ENCODE measurements at places on chromosomes 3 and 15.

GRCh38 chr3:20104167-20104661, 64.0 kb downstream of the KAT2B start:
- DNase-seq: no peak

- DNase-seq: no peak
Observed at GRCh38 chr15:73048624-73049295, 3.5 kb upstream of the NEO1 start.

DNA sequence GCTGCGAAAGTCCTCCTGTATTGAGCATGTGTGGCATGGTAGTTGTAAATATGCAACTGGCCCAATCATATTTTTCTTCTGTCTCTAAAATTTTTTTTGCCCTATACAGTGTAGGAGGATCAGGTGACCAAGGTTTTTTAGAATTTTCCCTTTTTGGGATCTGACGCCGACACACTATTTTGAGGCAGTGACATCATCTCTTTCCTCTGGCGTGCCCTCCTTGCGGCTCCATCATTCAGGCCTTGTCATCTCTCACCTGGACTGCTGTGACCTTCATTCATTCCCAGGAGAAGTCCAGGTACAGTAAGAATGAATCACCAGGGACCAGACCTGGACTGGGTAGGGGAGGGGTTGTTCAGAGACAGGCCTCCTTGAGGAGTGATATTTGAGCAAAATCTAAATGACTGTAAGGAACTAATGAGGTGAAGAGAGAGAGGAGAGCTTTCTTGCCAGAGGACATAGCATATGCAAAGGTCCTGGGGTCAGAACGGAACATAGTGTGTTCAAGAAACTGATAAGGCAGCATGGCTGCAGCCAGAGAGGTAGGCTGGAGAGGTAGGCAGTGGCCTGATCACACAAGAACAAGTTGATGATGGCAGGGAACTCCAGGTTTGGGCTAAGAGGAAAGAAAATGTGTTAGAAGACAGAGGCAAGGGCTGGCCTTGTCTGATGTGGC, 38.7 kb downstream of the ARNT2 start:
- no peak for DNase-seq

DNA sequence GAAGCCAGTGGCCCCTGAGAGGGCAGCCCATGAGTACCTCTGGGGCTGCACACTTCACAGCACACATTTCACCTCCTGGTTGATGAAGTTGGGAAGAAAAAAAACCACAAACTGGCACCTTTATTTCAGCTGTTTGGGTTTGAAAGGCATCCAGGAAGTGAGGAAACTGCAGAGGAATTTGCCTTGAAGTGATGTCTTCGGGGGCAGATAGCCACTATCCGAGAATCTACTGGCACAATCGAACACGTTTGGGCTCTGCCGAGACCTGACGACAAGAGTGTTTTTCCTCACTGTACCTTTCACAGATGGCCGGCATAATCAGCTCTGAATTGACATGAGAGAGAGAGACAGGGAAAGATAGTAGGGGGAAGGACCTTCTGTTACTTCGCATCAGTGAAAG, 59.7 kb downstream of the LRIG1 start:
- no peak for DNase-seq

- DNase-seq: no peak
Observed at GRCh38 chr3:16743276-16743675, 138.1 kb upstream of the DAZL start.

DNA sequence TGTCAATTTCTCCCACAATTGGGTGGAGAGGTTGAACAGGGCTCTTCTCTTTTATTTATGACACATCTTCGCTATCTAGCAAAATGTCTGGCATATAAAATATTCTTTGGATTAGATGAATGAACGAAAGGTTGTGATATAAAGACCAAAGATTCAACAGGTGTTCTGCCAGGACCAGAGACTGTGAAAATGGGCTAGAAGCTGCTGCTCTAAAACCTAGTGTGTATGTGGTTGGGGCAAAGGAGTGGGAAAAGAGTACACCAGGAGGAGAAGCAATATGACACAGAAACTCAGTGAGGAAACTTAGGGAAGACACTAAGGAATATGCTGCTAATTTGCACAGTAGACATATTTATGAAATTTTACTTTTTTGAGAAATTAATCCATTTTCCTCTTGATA, 102.0 kb upstream of the CCDC80 start:
- DNase-seq: no peak

GRCh38 chr3:187741403-187742350, 3.6 kb downstream of the BCL6 start:
- DNase-seq: peak; percentile 72

GRCh38 chr3:189748046-189748445, 116.9 kb downstream of the TP63 start:
- DNase-seq: no peak

GRCh38 chr15:66912441-66912840, 153.0 kb upstream of the SMAD3 start:
- no peak for DNase-seq

DNA sequence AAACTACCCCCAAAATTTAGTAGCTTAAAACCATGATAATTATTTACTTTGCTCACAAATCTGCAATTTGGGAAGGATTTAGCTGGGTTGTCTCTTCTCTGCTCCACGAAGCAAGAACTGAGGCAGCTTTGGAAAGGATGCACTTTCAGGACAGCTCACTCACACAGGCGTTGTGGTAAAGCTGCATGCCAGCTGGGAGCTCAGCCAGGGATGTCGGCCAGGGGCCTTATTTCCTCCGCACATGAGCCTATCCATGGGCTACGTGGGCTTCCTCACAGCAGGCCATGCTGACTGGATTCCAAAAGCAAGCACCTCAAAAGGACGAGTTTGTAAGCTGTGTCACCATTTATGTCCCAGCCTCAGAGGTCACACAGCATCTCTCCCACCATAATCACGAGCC, 301.3 kb upstream of the IGF1R start:
- no peak for DNase-seq

DNA sequence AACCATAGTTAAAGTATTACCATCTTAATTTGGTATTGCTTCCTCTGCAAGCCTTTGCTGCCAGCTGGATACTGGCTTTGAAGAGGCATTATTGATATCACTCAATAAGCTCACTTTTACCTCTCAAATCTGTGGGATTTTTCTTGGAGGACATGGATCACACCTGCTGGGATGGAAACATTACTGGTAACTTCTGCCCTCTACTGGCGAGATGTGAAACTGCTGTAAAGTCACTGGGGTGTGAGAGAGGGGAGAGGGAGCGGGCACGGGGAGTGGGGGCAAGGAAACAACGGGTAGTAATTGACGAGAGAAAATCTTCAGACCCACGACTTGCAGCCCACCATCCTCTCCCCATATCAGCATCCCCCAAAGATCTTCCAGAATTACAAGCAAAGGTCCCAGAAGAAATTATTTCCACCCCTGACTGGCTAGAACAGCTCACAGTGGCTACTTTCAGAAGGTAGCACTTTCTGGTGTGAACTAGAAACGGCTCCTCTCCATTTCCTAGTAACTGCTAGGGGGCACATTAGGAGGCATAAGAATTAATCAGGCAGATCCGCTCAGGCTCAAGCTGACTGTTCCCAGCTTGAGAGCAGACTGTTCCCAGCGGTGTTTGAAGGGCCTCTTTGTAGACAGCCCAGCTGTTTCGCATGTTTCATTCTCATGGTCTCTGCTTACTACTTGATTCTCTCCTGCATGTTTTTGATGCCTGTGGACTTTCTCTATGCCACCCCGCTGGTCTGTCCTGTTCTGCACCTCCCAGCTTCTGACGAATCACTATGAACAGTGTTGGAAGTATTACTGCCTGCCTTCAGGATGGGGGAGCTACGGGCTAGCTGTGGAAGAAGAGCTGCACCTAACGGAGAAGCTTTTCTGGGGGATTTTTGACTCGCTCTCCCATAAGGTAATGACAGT, 230.4 kb upstream of the CHRM5 start:
- DNase-seq: peak; percentile 57

DNA sequence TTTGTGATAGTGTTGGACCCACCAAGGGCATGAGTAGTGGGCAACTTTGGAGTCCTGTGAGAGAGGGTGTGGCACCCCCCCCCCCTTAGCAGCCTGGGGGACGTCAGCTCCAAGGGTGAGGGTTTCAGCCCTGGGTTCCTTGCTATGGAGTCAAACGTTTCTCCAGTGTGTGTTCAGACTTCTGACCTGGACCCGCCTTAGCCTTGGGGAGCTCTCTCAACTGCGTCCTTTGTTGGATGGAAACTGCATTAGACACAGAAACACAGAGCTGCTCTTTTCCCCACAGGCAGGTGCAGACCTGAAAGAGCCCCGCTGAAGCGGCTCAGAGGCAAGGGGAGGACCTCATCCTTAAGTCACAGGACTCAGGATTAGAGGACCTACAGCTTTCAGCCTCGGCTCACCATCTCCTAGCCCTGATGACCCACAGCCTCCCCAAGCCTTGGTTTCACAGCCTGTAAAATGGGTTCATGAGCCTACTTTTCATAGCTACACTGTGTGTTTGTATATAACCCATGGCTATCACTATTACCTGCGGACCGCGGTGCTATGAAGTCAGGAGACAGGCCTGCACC, 19.9 kb downstream of the ZNF710 start:
- DNase-seq: no peak

GRCh38 chr15:45372041-45372995, 6.0 kb downstream of the GATM start:
- no peak for DNase-seq

GRCh38 chr3:98545940-98546339, 14.2 kb downstream of the GPR15 start:
- no peak for DNase-seq

DNA sequence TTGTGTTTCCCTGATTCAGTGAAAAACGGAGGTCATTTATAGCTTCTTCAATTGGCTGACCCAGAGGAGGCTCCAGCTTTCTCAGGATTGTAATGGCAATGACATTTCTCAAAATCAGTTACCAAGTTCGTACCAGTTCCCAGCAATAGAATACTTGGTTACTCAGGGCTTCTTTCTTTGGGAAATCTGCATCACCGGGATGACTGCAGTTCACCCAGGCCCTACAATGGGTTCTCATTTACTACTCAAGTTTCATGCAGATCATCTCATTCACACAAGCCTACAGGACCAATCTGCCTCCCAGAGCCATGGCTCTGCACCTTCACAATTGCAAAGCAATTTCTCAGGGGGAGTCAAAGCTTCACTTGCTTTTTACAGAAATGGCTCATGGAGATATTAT, 109.6 kb downstream of the FHIT start:
- no peak for DNase-seq

- DNase-seq: no peak
Observed at GRCh38 chr3:52422669-52423068, 22.2 kb downstream of the SEMA3G start.

GRCh38 chr3:150825916-150826377, 63.0 kb upstream of the SIAH2 start:
- DNase-seq: no peak

DNA sequence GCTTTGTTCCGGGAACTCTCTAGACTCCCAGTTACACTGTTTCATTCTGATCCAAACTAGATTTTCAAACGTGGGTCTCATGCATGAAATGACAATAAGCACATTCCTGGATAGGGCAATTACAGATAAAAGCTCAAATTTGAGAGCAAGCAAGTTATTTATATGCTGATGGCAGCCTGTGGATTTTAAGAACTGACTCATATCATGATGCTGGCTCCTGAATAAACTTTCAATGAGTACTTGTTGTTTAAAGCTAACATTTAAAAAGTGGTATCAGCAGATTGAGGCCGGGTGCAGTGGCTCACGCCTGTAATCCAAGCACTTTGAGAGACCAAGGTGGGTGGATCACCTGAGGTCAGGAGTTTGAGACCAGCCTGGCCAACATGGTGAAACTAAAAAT, 66.6 kb downstream of the LEO1 start:
- no peak for DNase-seq

DNA sequence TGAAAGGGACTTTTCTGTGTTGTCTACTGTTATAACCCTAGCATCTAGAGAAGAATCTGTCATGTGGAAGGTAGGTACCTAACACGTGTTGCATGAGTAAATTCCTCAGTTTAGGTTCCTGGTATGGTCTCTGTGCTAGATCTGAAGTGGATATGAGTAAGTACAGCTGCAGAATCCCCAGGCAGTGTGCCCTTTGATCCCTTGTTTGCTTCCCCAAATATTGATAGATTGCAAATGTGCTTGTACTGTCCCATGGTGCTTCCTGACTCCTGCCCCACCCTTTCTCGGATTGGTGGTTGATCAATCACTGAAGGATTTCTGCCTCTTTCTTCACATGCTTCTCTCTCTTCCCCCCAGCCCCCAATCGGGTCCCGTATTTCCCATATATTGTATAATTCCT, 450.4 kb downstream of the UNC13C start:
- no peak for DNase-seq

DNA sequence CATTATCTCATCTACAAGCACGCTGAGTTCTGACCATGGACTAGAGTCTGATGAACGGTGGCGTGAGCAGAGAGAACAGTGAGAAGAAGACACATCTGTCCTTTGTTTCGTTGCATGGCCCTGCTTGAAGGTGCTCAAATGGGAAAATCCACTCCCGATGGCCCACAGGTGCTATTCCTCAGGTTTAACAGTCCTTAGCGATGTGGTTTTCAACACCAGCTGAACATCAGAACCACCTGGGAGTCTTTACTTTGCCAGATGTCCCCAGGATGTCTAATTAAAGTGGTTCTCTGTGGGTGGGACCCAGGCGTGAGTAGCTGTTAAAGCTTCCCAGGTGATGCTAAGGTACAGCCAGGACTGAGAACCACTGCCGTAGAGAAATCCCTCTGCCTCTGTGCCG, 13.0 kb downstream of the ADAMTS17 start:
- peak; percentile 4 for DNase-seq

DNA sequence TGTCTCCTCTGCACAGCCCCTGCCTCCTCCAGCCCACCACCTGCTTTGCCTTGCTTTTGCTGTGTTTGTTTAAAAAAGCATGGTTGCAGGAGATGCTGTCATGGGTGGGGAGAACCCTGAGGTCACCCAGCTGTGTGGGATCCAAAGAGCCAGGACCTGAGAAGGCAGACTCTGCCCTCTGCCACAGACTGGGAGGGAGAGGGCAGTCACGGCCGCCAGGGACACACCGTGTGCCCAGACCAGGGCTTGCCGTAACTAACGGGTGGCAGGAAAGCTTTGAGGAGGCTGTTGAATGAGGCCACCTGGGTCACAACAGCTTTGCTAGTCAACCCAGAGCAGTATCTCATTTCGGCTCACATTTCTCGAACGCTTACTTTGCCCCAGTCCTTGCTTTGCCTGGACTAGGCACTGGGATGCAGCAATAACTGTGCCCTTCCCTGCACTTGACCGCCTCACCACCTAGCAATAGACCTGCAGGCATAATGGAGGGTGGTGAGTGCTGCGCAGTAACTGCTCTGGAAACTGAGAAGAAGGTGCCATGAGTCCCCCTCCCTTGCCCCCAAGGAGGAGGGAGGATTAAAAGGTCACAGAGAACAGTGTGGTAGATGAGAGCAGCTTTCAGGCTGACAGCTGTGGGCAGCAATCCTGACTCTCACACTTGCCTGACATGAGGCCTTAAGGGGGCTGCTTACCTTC, 55.0 kb upstream of the CTDSPL start:
- no peak for DNase-seq

- DNase-seq: no peak
Observed at GRCh38 chr3:179027326-179027900, 44.2 kb downstream of the ZMAT3 start.

- DNase-seq: no peak
Observed at GRCh38 chr15:41933771-41934170, 38.6 kb downstream of the EHD4 start.

All from NCI-H2081 (cell line).